H9 (cell line): ENCODE measurements at places on chromosomes 4 and X. TPM values are rescaled to one million over a fixed set of nuclear protein-coding genes. Genes with fewer than 3 reads are reported as not detected.

GRCh38 chr4:70657326-70657725, 9.0 kb downstream of the JCHAIN start:
- DNase-seq: no peak

- DNase-seq: no peak
Measured at GRCh38 chr4:16838226-16838875, 60.1 kb downstream of the LDB2 start.

DNA sequence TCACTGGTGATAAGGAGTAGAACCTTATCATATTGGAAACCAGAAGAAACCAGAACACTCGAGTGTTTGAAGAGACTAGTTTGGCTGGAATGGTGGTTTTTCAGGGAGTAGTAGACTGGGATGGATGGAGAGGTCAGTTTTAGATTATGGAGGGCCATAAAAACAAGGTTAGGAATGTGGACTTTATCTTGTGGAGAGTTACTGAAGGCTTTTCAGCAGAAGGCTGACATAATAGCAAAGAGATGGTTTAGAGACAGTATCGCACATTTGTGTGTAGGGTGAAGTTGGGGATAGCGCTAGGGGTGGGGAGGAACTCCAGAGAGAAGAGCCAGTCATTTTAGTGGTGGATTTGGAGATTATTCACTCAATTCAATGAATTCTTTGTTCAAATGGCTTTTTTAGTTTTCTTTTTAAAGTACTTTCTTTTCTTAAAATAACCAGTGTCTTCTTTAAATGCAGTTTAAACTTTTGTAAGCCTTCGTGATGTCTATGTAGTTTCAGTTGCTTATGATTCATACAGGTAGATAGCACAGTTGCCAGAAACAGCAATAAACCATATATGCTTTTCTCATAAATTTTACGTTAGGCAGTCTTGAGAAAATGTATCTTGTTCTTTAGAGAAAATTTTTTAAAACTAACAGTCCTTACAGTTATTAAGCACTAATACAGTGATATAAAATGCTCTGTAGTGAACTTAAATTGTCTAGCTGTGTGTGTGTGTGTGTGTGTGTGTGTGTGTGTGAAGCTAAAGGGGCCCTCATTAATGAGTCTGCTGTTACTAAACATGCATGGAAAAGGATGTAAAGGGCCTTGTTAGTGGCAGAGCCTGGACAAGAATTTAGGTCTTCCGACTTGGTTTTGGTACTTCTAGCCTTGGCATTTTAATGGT, 3.8 kb downstream of the ARHGAP10 start:
- DNase-seq: no peak

GRCh38 chr4:32117693-32118092, 1397.5 kb downstream of the PCDH7 start:
- DNase-seq: no peak

The MAGEA2 gene
- total RNA-seq: 0.13 and 0.22 TPM in 2 replicates

The ITM2A gene
- total RNA-seq: 27.1 and 29.9 TPM in 2 replicates

The SSX4 gene
- 0.29 TPM in 1 of 2 replicates, not detected in the other for total RNA-seq

The IL1RAPL1 gene
- 0.31 and 0.33 TPM in 2 replicates for total RNA-seq

The CSAG1 gene
- total RNA-seq: not detected in 2 replicates

DNA sequence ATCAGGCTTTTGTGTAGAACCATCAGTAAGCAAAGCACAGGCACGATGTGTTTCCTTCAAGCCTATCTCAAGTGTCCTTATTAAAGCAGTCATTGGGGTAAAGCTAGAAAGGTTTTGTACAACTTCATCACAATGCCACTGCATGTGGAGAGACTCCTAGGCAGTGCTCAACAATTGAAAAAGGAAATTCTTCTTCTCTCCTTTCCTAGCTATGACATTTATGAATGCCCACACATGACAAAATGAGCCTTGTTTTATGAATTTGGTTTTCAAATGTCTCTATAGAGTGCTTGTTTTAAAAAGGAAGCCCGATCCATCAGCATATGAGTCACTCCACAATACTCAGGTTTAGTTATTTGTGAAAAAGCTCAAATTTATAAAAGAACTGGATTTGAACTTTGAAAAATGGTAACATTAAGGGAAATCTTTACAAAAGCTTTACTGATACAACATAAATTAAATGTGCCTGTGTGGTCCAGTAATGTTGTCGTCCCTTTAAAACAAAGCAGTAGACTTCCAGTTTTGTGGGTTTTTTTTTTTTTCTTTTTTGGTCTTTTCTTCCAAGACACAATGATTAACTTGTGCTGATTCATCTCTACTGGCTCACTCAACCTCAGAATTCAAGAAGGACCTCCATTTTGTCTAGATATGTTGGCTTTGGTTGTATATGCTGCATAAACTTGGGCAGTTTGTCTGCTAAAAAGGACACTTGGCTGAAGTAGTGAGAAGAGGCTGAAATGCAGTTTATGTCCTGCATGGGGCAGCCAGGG, 273.8 kb downstream of the GASK1B start:
- no peak for DNase-seq

- DNase-seq: no peak
Measured at GRCh38 chr4:31755751-31756150, 1035.6 kb downstream of the PCDH7 start.

- peak; percentile 30 for DNase-seq
Measured at GRCh38 chrX:48676893-48677270, 6.7 kb upstream of the WAS start.

- DNase-seq: no peak
Measured at GRCh38 chr4:32560306-32560705, 1840.1 kb downstream of the PCDH7 start.

DNA sequence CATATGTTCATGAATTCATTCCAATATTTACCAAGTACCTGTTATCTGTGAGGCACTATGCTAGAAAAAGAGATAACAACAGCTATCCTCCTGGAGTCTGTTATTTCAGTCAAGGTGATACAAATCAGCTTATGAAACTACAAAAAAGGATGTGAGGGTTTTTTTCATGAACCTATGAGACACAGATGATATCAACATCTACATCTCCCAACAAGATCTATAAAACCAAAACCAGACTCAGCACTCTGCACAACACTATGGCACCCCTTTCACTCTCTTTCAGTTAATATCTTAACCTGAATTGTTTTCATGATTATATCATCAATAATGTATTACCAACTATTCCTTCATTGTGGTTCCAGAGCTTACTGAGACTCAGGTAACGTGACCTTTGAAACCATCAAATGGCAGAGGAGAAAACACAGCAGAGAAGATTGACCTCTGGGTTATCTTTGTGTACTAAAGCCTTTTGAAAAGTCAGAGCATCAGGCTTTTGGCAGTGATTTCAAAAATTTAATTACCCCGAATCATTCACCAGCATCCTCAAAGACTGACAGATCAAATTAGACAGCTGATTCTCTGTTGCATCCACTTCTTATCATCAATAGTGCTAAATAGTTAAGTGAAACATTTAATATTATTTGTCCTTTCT, 244.6 kb upstream of the FTHL17 start:
- DNase-seq: no peak

DNA sequence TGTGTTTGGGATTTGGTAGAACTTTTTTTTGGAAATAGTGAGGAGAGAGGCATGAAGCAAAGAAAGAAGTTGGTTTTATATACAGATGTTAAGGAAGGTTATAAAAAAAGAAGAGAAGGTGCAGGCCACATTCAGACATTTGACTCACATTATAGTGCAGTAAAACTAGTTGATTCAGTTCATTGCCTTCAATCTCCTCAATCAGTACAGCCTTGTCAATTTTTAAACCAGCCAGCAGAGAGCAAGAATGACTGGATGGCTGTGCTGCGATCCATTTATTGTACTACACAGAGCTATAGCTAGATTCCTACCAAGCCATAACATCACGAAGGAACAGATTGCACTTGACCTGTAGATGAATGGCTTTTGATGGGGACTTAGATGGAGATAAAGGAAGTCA, 79.7 kb upstream of the LSM6 start:
- no peak for DNase-seq

- DNase-seq: no peak
Measured at GRCh38 chr4:156705311-156705710, 266.3 kb downstream of the PDGFC start.

DNA sequence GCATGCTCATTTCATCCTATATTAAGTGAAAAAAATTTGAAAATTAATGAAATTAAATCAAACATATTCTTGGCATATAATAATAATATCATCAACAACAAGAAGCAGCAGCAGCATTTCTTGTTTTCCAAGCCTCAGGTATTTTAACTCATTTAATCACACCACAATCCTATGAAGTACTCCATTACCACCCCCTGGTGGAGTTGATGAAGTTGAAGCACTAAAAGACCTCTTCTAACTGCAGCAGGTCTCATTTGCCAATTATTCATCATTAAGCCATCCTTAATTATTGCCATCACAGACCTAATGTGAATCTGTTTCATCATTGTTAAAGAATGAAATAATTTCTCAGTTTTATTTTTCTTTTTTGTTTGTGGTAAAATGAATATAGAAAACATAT, 801.4 kb upstream of the GRID2 start:
- no peak for DNase-seq

DNA sequence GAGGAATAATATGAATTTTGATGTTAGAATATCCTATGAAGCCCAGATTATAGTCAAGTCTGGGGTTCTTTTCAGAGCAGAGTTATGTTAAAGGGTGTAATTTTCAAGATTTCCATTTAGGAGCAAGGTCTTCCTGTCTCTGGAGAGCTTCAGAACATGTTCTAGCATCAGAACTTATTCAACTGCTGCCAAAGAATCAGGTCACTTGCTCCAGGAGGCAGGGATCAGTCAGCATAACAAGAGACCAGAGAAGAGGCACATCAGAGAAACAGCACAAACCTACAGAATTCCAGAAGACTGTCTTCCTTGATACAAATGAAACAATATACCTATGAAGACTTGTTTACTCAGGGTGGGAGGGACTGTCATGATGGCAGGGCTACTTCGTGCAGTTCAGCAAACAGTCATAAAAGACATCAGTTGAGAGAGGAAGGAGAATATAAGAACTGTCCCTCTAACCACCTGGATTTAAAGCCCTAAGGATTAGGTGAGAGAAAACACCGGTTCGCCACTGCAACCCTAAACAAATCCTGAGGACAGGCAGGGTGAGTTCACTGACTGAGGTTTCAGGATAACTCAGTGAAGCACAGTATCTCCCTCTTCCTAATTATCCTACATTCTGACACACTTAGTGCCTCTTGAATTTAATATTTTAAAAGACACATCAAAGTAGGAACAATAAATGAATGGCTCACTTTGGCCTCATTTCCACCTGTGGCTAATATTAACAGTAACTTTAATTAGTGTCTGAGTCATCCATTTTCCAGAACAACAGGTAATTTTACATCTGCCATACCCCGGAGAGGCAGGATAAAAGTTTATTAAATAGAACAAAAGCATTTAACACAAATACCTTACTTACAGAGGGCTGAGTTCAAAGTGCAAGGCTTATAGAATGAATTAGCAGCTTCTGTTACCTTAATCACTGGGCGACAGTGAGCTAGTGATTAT, 93.0 kb downstream of the HDAC8 start:
- no peak for DNase-seq

- no peak for DNase-seq
Measured at GRCh38 chrX:101605728-101606127, 12.1 kb downstream of the ARMCX6 start.

The DRD5 gene
- total RNA-seq: not detected in 2 replicates

The FAT1 gene
- total RNA-seq: 157 and 173 TPM in 2 replicates

DNA sequence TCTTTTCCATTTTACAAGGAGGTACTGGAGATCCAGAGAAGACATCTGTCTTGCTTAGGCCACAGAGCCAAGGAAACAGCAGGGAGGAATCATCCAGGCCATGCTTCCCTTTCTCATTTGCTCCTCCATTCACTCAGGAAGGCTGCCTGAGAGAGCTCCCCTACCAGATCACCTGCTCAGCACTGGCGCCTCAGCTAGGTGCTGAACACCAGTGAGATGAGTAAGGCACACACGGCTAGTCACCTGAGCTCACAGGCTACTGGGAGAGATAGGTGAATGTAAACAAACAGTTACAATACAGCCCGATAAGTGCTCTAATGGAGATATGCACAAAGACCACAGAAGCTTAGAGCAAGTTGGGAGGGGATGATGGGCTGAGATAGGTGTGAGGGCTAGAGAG, 149.8 kb upstream of the ARHGEF9 start:
- peak; percentile 40 for DNase-seq

- peak; percentile 54 for DNase-seq
Measured at GRCh38 chr4:131054489-131055019, 1958.6 kb downstream of the C4orf33 start.

GRCh38 chr4:67355806-67356205, 189.5 kb downstream of the CENPC start:
- no peak for DNase-seq

GRCh38 chr4:6942238-6942800, 32.7 kb downstream of the TBC1D14 start:
- no peak for DNase-seq

The SLC6A8 gene
- total RNA-seq: 229 and 231 TPM in 2 replicates

The MUC7 gene
- total RNA-seq: not detected in 2 replicates

GRCh38 chr4:27381815-27382214, 521.2 kb downstream of the STIM2 start:
- no peak for DNase-seq

The CENPI gene
- total RNA-seq: 19.4 and 20.0 TPM in 2 replicates

GRCh38 chr4:158327525-158327924, 117.2 kb downstream of the TMEM144 start:
- peak; percentile 71 for DNase-seq

The NEUROG2 gene
- not detected in 2 replicates for total RNA-seq

DNA sequence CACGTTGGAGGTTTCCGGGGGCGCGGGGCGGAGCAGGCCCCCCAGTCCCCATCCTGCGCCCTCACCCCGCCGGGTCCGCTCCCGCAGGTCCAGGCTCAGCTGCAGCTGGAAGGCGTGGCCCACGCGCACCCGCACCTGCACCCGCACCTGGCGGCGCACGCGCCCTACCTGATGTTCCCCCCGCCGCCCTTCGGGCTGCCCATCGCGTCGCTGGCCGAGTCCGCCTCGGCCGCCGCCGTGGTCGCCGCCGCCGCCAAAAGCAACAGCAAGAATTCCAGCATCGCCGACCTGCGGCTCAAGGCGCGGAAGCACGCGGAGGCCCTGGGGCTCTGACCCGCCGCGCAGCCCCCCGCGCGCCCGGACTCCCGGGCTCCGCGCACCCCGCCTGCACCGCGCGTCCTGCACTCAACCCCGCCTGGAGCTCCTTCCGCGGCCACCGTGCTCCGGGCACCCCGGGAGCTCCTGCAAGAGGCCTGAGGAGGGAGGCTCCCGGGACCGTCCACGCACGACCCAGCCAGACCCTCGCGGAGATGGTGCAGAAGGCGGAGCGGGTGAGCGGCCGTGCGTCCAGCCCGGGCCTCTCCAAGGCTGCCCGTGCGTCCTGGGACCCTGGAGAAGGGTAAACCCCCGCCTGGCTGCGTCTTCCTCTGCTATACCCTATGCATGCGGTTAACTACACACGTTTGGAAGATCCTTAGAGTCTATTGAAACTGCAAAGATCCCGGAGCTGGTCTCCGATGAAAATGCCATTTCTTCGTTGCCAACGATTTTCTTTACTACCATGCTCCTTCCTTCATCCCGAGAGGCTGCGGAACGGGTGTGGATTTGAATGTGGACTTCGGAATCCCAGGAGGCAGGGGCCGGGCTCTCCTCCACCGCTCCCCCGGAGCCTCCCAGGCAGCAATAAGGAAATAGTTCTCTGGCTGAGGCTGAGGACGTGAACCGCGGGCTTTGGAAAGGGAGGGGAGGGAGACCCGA, 14.0 kb downstream of the SHOX start:
- peak; percentile 51 for DNase-seq

The GLA gene
- total RNA-seq: 40.3 and 41.9 TPM in 2 replicates
